DMS79 treated with DMSO at 0.1 percent for 48 hours (cell line): ENCODE measurements at places on chromosomes 12 and 14.

DNA sequence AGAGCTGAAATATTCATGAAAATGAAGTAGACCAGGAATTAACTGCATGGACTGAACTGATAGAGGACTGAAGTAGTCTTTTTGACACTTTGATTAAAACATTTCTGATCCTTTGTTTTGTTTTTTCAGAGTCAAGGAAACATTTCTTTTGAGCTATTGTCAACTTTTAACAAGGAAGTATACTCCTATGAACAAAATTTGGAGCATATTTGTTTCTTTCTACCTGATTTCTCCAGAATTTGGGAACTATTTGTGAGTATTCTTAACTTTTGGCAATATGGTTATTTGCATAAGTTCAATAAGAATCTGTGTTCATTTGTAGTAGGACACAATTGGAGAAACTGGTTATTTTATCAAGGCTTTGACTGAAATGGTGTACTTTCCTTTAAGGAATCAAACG lies 71.3 kb upstream of the HECTD1 start:
- DNase-seq: no peak

DNA sequence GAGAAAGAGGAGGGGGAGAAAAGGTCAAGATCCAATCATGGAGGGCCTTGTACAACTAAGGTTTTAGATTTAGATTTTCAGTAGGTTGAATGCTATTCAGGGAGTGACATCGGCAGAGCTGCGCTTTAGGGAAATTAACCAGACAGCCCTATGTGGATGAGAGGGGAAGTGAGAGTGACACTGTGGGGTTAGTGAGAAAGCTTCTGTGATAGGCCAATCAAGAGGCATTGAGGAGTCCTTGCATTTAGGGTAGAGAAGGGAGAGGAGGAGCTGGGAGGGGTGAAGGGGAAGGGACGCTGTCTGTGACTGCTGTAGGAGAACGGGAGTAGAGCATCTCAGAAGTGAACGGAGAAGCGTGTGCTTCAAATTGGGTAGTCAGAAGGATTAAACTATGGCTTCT lies 3.4 kb downstream of the HSD17B6 start:
- DNase-seq: no peak

DNA sequence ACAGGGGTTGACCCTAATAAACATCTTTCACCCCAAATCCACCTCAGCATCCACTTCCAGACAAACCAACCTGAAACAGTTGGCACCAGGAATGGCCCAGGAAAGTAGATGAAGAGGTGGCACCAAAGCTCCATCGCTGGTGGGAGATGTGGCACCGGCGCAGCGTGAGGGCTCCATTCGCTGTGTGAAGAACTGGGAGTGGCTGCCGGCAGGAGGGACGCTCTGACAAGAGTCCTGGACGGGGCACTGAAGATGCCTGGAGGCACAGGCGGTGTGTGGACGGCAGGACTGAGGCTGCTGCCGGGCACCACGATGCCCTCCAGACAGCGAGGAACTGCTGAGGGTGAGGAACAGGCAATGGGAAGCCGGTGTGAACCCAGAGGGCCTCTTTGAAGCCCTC lies 29.3 kb downstream of the DIO3 start:
- no peak for DNase-seq

- no peak for DNase-seq
These were observed 194.2 kb downstream of the BCL11B start for GRCh38 chr14:99077844-99078236.

DNA sequence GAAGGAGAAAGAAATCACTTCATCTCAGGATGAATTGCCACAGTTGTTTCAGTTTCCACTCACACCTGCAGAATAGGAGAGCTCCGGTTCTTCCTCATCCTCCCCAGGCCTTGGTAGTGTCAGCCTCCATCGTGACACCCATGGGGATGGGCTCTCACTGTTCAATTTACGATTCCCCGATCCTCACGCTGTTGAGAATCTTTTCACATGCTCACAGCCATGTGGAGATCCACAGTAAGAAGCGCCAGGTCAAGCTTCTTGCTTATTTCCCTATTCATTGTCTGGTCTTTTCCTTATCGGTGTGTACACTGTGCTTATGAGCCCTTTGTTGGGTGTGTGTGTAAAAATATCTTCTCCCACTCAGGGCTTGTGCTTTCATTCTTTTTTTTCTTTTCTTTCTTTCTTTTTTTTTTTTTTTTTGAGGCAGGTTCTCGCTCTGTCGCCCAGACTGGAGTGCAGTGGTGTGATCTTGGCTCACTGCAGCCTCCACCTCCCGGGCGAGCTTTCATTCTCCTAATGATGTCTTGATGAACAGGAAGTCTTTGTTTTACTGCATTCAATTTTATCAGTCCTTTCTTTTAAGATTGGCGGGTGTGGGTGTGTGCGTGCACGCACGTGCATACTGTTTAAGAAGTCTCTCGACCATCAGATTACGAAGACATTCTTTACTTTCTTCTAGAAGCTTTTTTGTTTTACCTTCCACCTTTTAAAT lies 21.5 kb downstream of the RIN3 start:
- DNase-seq: no peak

- peak; percentile 92 for DNase-seq
These were observed 4.3 kb downstream of the IRF2BPL start for GRCh38 chr14:77024171-77024691.
